ENCODE measurements at places on chromosomes 3 and 15.

- DNase-seq: no peak
Observed at GRCh38 chr3:55664387-55664786, 177.3 kb upstream of the WNT5A start.

- no peak for DNase-seq
Observed at GRCh38 chr3:143563786-143564185, 284.5 kb downstream of the SLC9A9 start.

DNA sequence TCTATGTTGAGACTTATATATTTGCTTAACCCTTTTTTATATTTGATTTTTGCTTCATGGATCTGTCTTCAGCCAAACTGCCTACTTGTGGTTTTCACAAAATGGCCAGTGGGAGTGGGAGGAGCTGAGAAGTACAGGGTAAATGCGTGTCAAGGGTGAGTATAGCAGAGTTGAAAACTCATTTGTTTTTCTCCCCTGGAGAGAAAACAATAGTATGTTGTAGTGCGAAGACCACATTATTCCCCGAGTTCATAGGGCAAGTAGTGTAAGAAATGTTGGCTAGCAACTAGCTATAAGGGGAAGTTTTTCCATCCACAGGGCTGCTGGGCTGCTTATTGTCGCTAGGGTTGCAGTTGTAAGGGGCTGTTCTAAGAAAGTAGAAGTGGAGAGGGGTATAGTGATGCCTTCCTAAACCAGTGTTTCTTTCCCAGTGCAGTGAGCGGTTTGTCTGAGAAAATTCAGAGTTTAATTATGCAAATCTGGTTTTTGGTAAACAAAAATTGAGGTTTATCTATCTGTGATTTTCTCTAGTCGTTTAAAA, 153.8 kb upstream of the AZI2 start:
- DNase-seq: no peak

DNA sequence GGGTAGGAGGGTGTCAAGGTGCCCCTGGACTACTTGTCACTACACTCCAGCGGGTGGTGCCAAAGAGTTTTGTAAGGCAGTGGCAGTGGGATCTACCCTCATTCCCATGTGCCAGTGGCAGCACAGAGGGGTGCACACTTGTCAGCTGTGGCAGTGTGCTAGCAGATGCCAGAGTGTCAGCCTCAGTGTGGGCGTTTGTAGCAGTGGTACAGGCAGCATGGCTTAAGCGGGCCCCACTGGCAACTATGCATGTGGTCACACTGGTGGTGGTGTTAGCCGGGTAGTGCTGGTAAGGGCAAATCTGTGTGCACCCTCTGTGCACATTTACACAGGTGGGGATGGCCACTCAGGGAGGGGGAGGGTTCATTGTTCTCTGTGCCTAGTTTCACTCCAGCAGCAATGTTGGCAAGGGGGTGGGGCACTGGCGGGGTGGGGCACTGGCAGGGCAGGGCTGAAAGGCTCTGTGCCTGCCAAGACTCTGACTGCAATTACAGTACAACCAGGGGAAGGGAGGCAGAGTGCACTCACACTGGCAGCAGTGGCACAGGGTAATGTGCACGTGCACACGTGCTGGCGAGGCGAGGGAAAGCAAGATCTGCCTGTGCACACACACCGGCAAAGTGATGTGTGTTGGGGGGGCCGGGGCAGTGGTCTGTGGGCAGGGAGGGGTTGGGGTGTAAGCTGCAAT, 31.8 kb downstream of the MYO9A start:
- no peak for DNase-seq

DNA sequence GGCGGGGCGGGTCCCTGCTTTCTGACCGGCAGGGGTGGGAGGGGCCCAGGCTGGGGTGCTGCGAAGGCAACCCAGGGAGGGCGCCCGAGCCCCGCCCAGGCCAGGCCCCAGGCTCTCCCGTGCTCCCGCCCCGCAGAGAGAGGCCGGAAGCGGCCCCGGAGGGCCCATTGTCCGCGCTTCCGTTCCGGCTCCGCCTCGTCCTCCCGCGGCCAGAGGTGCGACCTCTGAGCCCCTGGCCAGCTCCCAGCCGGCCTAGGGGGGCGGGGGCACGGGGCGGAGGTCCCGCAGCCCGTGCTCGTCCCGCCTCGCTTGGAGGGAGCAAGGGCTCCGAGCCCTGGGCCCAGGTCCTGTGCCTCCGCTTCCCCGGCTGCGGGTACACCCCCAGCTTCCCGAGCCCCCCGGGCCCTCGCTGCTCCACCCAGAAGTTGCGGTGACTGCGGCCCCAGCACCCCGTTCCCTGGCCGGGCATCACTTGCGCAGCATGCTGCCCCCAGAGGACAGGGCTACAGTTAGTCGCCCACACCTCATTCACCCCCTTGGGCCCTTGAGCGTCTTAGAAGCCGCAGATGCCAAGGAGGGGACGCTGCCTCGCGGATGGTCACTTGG, 20.4 kb upstream of the PLXND1 start:
- DNase-seq: peak; percentile 73

DNA sequence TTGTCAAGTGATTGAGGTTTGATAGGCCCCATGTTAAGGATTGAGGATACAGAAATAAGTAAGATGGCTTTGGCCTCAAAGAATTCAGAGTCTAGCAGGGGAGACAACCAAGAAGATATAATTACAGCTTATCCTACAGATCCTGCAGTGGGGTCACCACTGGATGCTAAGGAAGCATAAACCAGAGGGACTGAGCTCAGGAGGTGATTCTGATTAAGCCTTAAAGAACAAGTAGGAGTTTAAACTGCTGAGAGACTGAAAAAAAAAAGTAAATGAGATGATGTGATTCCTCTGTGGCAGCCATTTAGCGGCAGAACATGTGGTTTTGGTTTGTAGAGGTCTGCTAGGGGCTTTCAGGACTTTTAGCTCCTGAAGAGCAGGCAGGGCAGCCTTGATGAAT, 72.1 kb upstream of the ROPN1 start:
- no peak for DNase-seq

- no peak for DNase-seq
Observed at GRCh38 chr3:18680758-18681157, 255.6 kb upstream of the SATB1 start.

DNA sequence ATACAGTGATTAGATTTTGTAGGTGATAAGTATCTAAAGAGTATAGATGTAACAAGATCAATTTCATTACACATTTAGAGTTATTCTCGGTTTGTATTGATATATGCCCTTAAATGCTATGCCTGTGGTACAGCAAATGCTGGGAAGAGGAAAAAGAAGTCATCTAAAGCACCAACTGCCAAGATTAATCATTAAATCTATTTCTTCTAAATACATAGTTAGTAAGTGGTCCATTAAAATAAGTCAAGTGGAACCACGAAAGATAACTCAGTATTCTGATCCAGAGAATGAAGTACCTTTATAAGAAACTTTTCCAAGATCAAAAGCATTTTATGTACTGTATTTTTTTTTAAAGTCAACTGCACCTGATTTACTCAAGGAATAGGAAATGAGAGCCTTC, 142.1 kb upstream of the CGNL1 start:
- DNase-seq: no peak

GRCh38 chr3:127206154-127206553, 13.2 kb downstream of the PRR23E start:
- no peak for DNase-seq

DNA sequence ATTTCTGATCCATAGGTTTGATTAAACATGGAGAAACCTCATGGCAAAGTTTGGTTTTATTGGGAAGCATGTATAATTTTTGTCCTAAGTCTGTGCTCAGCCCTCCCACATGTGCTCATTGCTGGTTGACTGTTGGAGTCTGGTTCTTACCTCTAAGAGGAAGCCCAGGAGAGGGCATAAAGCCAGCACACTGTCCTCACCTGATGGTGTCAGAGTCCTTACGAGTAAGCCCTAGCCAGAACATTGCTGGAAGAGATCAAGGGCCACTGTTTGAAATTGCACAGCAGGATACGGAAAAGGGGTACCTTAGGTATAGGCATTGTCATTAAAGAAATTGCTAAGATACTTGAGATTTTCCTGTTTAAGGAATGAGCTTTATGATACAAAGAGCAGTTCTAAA, 21.3 kb downstream of the MLH1 start:
- no peak for DNase-seq

DNA sequence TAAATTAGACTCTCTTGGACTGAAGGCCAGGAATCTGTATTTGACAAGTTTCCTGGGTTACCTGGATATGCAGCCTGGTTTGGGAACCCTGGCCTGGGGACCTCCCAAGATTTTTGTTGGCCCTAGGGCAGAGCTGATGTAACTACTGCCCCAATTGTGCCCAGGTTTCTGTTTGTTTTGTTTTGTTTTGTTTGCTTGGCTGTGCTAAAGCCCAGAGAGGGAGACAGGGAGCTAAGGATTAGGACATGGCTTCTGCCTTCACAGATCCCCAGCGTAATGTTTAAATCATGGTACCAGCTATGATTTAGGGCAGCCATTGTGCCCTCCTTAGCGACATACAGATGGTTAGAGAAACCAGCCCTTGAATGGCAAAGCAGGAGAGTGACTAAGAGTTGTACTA, 47.6 kb downstream of the ABHD5 start:
- no peak for DNase-seq

GRCh38 chr3:47348411-47349154, 32.2 kb upstream of the PTPN23 start:
- no peak for DNase-seq

DNA sequence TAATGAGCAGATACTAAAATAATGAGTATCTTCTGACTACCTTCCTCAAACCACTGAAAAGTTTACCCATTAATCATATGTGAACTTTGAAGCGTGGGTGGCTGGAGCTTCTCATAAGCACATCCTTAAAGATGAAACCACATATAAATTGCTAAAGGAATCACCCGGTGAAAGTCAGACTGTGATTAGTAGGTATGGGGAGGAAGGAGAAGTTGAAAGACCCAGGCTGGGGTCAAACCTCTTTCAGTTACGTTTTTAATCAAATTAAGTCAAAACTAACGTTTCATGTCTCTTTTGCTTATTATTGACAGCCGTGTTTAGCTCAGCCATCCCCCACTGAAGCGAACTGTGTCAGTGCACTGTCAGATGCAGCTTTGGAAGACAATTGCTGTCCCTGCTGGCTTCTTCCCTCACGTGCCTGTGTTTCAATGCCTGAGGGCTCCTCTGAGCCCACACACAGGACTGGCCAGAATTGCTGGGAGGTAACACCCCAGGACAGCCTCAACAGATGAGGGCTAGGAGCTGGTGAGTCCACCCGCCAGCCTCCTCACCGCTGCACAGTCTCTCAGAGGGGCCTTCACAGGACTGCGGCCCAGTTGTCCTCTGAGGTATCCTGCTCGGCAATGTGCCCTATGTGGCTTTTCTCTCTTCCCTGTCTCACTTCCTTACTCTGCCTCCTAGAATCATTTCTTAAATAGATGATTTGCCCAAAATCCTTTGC, 29.3 kb upstream of the SH3BP5 start:
- peak; percentile 72 for DNase-seq

- DNase-seq: no peak
Observed at GRCh38 chr3:18507333-18507732, 82.2 kb upstream of the SATB1 start.

DNA sequence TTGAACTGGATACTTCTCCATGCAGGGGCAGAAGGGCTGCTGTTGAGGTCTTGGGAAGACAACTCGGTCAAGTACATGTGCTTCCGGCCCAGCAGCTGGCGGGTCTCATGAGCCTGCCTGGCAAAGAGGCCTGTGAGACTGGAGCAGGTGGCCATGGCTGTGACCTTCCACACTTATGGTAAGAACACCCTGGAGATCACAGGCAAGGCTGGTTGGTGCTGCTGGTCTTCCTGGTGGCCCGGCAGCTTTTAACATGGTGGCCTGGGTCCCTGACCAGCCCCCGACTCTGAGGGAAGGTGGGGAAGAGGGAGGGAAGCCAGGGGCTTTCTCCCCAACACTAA, 15.4 kb downstream of the CHRD start:
- no peak for DNase-seq

DNA sequence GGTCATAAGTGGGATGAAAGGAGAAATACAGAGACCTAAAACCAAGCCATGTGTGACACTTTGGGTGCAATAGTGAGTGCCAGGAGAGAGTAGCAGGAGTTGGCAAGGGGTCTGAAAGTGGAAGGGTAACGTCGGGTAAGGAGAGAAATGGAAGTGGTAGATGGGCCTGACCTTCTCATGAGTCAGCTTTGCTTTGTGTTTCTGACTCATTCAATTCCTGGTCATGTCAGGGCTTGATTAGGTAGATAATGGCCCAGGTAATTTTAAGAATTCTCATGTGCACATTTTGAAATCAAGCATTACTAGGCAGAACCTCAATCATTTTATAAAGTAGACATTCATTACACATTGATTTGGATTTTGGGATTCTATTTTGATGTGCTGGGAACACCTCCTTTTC, 262.5 kb downstream of the SOX2 start:
- no peak for DNase-seq

DNA sequence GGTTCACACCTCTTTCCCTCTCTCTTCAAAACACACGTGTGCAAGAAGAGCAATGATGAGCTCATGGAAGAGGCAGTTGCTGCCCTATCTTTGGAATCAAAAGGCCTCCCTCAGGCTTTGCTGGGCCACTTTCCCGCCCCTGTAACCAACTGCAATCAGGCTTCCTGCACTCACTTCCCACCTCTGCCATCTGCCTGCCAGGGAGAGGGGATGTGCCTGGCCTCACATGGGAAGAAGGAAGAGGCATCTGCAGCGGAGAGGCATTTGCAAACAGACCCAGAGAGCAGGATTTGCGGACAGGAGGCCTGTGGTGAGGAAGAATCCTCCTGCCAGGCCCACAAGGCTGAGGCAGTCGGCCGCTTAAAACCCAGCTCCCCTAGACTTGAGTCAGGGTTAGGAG, 175.6 kb upstream of the ATP10A start:
- no peak for DNase-seq

- DNase-seq: no peak
Observed at GRCh38 chr3:122389197-122389596, 5.2 kb downstream of the FAM162A start.

GRCh38 chr15:98850961-98851572, 156.5 kb downstream of the PGPEP1L start:
- peak; percentile 64 for DNase-seq

GRCh38 chr3:153273767-153274435, 111.9 kb downstream of the RAP2B start:
- DNase-seq: no peak

DNA sequence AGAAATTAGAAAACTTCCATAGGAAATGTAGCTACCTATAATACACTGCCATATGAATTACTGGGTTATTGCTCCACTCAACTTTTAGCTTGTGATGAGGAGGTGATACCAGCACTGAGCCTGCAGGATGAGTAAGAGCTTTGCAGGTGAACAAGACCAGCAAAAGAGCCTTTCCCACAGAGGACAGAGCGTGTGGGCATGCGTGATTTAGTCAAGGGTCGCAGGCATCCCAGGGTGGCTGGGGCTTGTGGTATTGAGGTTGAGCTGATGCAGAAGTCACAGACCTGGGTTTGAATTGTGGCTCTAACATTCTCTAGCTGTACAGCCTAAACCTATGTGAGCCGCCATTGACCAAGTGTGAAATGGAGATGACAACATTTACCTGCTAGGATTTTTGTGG, 5.6 kb downstream of the NRROS start:
- DNase-seq: peak; percentile 21

GRCh38 chr15:45114076-45114750, at the start of the genes DUOX2 and DUOXA2:
TSS of gene DUOX2 (minus strand) at chr15:45114172. CDS start at chr15:45113411, 761 bp downstream.
TSS of gene DUOXA2 (plus strand) at chr15:45114326. CDS start at chr15:45114606, 280 bp downstream.
- no peak for DNase-seq

DNA sequence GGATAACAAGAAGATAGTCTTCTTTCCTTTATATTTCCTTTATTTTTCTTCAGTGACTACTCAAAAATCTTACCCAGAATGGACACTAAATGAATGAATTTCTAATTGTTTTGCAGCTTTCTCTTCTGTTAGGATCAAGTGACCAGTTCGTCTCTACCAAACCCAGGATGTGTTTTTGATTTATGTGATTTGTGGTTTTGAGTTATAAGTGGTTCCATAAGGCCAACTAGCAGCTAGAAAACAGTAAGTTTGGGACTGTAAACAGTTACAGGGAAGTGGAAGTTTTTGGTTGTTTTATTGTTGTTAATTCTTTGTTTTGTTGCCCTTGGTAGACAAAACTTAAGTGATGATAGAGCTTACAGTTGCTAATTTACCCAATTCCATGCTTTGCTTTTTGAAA, 456.5 kb downstream of the IL5RA start:
- no peak for DNase-seq

All from activated naive CD4-positive, alpha-beta T cell treated with Interleukin-2 at 50 U/mL for 16 hours (primary cell).